RWPE2 (cell line): ENCODE measurements at places on chromosomes 4 and X.

- DNase-seq, result no peak
Measured at GRCh38 chrX:134634691-134635090, 23.6 kb downstream of the PLAC1 start.

DNA sequence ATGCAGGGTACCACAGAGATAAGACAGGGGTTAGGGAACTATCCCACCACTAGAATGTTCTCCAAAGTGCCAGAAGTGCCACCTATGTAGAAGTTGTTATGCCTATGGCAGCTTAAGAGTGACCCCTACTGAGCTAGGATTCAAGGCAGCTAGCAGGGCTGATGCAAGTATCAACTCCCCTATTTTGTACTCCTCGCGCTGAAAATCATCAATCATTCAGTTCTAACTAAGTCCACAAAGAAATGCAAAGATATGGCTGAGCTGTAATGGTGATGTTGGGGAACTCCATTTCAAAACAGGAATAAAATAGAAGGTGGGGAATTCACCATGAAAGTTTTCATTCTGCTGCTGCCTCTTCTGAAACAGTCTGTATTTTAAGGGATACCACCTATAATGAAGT lies 13.8 kb downstream of the ACSL4 start:
- no peak for DNase-seq

- no peak for DNase-seq
Measured at GRCh38 chrX:2495595-2495994, 5.2 kb downstream of the DHRSX start.

DNA sequence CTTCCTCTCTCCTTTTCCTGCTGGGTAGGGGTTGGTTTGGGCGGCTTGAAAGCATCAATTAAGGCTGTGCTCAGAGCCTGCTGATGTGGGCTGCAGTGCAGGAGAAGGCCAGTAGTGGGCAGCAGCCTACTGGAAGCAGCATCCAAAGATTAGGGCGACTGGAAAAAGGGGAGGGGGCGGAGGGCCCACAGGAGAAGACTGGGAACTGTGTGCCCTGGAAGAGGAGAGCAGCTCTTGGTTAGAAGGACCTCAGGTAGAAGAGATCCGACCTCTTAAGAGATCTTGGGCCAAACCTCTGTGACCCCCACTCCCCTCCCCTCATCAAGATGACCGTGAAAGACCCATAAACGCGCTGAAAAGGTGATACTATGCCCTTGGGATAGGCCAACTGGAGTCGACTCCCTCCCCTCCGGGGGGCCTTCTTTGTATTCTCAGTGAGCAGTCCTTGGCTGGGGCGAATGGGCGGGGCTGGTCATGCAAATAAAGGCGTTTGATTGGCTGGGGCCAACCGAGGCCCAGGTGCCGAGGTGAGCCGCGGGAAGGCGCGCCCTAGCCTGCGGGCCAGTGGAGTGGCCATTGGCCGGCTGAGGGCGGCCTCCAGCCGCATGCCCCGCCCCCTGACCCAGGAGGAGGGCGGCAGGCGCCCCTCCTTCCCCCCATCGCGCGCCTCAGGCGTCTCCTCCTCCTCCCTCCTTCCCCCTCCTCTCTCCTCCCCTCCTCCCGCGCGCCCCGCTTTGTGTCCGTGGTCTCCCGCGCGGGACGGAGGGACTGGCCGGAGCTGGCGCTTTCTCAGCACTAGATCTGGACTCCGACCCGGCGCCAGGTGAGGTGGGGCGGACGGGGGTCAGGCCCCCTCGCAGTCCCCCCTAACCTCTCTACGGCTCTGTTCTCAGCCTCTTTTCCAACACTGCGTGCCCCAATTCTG lies 10.1 kb downstream of the DLG3 start:
- DNase-seq, result peak; percentile 91

- no peak for DNase-seq
Measured at GRCh38 chr4:1764670-1765069, 28.4 kb upstream of the FGFR3 start.

DNA sequence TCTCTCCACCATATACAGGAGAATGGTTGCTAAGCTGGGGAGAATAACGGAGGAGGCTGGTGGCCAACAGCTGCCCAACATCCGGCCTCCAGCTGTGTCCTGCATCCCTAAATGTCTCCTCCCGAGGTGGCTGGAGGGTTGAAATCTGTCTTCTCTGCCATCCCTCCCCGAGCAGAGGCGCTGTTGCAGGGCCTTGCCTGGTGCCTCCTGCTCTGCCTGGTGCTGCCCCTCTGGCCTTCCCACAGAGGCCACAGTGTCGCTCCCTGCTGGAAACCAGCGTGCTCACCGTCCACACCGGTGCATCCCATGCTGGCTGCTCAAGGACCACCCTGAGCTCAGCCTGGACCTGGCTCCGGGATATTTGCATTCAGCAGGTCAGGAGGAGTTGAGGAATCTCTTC lies 115.2 kb downstream of the ENPP6 start:
- no peak for DNase-seq

DNA sequence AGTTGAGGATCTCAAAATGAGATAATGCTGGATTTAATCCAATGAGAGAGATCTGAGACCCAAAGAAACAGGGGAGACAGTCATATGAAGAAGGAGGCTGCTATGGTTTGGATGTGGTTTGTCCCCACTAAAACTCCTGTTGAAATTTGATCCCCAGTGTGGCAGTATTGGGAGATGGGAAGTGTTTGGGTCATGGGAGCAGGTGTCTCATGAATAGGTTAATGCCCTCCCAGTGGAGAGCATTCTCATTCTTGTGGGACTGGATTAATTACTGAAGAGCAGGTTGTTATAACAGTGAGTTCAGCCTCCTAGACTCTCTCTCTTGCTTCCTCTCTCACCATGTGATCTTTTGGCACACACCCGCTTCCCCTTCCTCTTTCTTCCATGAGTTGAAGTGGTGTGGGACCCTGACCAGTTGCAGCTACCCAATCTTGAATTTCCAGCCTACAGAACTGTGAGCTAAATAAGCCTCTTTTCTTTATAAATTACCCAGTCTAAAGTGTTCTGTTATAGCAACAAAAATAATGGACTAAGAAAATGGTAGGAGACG lies 70.3 kb downstream of the PPEF2 start:
- DNase-seq, result no peak

DNA sequence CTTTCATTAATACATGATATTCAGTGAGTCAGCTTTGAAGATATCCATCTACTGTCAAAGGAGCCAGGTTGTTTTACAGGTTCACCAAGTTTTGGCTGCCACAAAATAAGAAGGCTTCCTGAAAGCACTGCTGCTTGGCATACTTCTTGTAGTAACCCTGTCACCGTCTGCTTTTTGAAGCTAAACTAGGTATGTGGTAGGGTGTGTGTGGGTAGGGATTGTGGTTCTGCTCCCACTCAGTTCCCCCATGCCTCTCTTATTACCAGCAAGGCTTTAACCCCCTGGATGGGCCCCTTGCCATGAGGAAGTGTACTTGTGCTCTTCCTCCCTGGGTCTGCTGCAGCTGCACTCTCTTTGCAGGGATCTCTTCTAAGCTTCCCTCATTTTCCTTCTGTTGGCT lies 191.2 kb downstream of the BANK1 start:
- DNase-seq, result no peak

- peak; percentile 69 for DNase-seq
Measured at GRCh38 chr4:183099537-183100297, 660 bp downstream of the WWC2 start.

GRCh38 chrX:136182414-136182813 lies 35.1 kb downstream of the FHL1 start:
- no peak for DNase-seq

GRCh38 chrX:6472652-6473342 lies 62.1 kb downstream of the VCX3A start:
- no peak for DNase-seq

GRCh38 chrX:85084770-85085393 lies 81.2 kb downstream of the APOOL start:
- DNase-seq, result no peak

- DNase-seq, result no peak
Measured at GRCh38 chr4:54120518-54120917, 20.6 kb downstream of the GSX2 start.

GRCh38 chrX:127459790-127460189 lies 592.4 kb downstream of the ACTRT1 start:
- DNase-seq, result no peak

GRCh38 chr4:27154706-27155105 lies 294.1 kb downstream of the STIM2 start:
- DNase-seq, result no peak

GRCh38 chr4:14701896-14702295 lies 300.4 kb upstream of the CPEB2 start:
- no peak for DNase-seq

DNA sequence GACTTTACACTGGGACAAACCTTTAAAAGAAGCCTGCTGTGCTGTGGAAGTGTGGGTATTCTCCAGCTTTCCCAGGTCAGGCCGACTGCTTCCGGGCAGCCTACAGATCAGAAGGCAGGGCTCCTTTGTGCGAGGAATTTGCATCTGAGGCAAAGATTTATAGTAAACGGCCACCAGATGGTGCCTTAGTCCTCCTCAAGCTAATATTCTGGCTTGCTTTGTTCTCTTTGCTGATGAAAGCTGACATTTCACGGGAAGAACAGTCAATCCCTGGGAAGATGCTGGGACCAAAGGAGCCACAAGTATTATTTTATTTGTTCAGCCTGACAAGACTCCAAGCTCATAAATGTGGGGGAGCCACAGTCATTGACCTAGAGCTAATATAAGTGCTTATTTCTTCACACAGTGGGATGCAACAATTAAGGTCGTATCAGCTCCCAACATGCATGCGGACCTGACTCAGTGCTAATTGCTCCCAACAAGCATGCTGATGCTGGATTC lies 120.7 kb upstream of the TRIM2 start:
- DNase-seq, result no peak

GRCh38 chr4:70511365-70511764 lies 7.0 kb upstream of the AMTN start:
- no peak for DNase-seq

DNA sequence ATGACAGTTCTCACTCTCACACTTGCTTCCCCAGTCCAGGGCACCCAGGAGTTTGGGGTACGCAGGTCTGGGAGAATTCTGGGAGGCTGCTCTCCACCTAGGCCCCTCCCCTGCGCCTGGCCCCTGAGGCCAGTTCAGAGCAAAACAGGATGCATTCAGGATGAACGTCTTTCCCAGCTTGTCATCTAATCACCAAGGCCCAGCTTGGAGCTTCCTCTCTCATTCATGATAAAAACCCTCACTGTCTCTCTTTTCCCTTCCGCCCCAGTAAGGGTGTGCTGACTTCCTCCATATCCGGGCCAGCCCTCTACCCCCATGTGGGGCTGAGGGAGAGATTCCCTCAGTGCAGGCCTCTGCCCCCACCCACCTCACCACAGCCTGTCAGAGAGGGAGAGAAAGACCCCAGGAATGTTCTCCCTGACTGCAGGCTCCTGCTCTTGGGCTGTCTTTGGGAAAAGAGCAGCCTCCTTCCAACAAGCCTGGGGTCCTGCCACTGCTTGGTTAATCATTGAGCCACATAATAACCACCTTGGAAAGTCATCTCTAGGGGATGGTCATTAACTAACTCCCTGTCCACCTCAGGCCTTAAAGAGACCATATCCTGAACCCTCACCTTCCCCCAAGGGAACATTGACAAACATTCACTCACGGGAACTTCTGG lies 50.1 kb downstream of the STARD8 start:
- DNase-seq, result no peak

GRCh38 chr4:112257098-112257497 lies 25.5 kb downstream of the AP1AR start:
- no peak for DNase-seq

GRCh38 chr4:60345392-60345791 lies 854.7 kb upstream of the ADGRL3 start:
- DNase-seq, result no peak

GRCh38 chrX:31266203-31267076 lies 194.6 kb upstream of the FTHL17 start:
- peak; percentile 31 for DNase-seq

GRCh38 chr4:18012807-18013462 lies 8.6 kb downstream of the LCORL start:
- DNase-seq, result no peak

DNA sequence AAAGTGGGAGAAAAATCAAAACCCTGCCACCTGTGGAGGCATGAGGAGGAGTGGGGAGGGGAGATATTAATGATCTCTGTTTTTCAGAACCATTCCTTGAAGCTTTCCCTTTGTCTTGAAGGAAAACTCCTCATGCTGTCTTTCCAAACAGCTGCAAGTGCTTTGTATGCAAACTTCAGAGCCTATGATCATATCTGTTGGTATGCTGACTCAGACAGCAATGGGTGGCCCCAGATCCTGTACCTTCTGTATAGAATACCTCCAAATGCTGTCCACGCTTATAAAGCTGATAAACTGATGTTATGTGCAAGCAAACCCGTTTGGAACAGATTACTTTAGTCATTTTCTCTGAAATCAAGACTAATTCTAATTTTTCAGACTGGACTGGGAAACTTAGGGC lies 31.9 kb downstream of the BMP15 start:
- no peak for DNase-seq

DNA sequence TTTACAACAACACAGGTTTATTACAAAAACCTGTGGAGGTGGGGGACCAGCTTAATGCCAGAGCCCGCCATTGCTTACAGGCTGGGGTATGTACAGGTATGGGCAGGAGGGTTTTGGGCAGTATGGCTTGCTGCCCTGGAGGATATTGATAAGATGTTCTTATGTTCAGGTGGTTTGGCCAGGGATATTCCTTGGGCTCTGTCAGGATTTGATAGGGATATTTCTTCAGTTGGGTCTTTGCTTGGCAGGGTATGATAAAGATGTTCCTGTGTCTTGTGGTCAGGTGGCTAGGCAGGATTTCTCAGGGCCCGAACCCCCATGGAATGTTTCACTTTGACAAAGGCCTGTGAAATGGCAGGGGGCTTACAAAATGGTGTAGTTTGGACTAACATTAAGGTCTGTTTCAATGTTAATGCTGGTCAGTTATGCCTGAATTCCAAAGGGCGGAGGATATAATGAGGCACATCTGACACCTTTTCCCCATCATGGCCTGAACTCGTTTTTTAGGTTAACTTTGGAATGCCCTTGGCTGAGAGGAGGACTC lies 3.1 kb downstream of the MGST2 start:
- DNase-seq, result no peak

DNA sequence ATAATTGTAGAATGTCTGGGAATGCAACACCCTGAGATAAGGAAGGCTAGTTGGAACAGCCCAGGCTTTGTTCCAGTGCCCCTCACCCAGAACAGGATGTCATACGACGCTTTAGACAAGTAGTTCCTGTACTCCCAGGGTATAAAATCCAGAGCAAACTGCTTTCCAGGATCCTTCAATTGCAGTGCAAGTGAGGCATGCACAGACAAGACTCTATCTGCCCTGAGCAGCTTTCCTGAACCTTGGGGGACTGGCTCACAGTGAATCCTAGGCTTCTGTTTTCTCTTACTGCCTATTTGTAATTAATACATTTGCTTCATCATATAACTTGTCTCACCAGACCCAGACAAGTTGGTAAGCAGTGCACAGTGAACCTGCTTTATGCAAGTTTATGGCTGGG lies 48.4 kb upstream of the IL9R start:
- no peak for DNase-seq
